ENCODE measurements at places on chromosomes 6 and 20.

DNA sequence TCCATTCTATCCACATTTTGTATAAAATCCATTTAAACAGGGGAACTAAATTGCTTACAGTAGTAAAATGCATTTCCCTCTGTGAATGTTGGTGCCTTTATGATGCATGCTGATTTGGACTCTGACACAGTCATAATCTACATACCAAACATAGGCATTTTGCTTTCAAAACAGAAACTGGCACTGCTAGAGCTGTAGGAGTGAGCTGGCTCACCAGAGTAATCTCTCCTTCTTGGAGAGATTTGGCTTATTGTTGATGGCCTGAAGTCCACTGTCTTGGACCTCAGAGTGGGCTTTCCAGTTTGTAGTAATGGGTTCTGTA lies 363.2 kb upstream of the FLRT3 start:
- no peak for DNase-seq

DNA sequence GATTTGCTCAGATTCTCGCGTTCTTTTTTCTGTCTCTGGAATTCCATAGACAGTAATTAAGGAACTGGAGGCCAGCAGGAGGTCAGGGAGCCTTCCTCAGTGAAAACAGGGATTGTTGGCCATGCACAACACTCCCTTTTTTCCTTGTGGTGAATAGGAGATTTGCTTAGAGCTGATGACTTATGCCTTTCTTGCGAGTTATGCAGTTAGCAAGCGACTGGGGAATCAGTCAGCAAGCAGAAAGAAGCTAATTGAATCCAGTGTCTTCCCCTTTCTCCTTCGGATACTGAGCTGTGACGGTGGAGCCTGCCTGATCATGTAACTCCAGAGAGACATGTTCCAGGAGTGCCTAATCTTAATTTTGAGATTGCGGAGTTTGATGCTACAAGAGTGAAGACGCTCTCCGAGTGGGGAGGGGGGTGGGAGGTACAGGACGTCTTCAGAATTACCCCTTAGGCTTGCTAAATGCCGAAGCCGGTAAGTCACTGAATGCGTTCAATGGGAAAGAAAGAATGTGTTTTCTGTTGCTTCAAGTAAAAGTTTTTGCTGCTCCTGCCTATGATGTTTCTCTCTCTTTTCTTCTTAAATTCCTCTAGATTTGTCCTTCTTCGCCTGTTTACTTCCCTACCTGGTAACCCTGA lies 165.9 kb downstream of the SASH1 start:
- no peak for DNase-seq

- DNase-seq: no peak
Measured at GRCh38 chr6:146194434-146194833, 165.6 kb downstream of the GRM1 start.

DNA sequence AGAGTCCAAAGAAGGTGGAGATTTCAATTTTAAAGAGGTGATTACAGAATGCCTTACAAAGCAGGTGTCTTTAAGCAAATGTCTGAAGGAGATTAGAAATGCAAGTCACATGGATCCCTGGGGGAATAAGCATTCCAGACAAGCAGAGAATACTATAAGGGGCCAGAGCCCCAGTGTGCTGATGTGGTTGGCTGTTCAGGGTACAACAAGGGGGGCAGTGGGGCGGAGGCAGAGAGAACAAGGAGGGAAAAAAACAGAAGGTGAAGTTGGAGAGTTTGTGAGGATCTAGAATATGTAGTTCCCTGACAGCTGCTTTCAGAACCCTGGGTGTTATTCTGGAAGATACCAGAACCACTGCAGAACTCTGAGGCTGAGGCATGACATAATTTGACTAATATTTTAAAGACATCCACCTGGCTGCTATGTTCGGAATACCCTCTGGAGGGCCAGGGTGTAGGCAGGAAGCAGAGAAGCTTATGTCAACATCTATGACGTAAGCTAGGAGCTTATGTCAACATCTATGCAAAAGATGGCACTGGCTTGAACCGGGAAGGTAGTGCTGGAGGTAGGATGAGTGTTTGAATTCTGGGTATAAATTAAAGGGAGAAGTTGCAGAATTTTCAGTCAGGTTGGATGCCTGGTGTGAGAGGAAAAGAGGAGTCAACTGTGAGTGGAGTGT lies 276.3 kb upstream of the AGPAT4 start:
- DNase-seq: no peak

DNA sequence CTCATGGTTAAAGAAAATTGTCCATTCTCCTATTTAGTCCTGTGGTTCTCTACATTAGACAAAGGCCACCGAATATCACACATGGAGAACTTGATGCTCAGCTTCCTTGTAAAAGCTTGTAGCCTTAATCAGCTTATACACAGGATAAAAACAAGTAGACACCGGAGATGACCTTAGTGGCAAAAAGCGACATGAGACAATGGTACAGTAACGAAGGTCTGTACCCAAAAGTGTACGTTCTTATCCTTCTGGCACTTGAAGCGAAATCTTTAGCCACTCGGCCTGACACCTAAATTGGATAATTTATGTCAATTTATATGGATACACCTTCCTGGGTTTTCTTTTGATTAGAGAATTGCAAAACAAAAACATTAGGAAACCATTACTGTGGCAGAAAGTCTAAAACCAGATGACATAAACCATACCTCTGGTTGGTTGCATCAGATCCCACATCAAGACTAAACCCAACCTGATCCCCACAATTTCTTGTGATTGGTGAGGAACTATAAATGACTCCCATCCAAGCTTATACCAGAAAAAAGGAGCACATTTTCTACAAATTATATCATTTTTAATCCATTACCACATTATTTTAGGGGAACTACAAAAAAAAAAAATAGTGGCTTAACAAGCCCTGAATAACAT lies 6.1 kb downstream of the RBM39 start:
- no peak for DNase-seq

GRCh38 chr6:11889572-11889971 lies 111.0 kb upstream of the ADTRP start:
- DNase-seq: no peak

GRCh38 chr6:1267057-1267732 lies 44.7 kb upstream of the FOXQ1 start:
- no peak for DNase-seq

- no peak for DNase-seq
Measured at GRCh38 chr6:135305684-135306083, 124.6 kb downstream of the MYB start.

DNA sequence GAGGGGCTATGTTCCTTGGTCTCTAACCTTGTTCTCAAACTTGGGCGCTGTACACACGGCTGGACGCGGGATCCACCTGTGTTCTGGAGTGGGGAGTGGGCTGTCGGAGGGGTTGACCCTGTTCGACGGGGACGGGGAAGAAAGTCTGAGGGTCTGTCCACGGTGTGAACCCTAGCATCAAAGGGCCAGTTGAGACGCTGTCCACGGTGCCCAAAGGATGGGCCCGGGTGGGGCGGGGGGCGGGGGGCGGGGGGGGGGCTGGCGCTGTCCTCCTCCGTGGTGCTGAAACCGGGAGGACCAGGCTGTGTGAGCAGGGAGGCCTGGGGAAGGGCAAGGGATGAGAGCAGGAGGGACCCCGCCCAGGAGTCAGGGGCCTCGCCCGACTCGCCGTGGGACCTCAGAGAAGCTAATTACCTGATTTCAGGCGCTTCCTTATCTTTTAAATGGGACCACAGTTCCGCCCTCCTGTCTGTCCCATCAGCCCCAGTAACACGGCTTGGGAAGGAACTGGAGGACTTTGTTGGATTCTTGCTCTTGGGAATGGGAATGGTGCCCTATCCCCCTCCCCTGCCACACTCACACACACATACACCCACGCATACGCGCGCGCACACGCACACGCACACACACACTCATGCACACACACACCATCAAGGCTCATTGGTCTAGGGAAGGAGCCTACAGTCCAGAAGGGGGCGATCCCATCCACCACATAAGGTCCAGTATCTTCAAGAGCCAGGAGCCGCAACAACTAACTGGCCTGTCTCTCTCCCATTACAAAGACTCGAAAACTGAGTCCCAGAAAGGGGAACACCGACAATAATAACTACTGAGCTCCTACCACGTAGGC lies 1.0 kb upstream of the VSTM2L start:
- no peak for DNase-seq

DNA sequence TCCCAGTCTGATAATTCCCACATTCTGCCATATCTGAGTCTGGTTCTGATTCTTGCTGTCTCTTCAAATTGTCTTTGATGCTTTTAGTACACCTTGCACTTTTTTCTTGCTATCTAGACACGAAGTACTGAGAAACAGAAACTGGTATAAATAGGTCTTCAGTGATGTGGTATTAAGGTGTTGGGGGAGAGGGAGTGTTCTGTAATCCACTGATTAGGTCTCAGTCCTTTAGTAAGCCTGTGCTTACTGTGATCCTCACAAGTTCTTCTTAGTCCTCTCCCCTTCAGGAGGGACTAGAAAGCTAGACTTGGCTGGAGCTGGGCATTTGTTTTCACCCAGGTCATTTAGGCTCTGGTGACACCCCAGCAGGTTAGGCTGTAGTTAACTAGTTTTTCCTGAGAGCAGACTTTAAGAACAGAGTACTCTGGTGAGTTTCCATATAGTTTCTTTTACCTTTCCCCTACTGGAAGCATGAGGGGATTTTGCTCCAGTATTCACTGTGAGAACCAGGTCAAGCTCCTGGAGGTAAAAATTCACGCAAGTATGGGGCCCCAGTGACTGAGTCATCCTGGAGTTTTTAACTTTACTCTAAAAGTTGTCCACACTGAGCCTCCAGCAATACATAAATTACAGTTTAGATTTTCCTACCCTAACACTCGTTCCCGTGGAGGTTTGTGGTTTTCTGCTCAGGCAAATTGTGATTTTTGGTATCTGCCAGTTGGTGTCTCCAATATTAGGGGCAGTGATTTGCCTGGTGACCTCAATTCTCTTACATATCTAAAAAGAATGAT lies 154.6 kb downstream of the CDKAL1 start:
- DNase-seq: no peak

DNA sequence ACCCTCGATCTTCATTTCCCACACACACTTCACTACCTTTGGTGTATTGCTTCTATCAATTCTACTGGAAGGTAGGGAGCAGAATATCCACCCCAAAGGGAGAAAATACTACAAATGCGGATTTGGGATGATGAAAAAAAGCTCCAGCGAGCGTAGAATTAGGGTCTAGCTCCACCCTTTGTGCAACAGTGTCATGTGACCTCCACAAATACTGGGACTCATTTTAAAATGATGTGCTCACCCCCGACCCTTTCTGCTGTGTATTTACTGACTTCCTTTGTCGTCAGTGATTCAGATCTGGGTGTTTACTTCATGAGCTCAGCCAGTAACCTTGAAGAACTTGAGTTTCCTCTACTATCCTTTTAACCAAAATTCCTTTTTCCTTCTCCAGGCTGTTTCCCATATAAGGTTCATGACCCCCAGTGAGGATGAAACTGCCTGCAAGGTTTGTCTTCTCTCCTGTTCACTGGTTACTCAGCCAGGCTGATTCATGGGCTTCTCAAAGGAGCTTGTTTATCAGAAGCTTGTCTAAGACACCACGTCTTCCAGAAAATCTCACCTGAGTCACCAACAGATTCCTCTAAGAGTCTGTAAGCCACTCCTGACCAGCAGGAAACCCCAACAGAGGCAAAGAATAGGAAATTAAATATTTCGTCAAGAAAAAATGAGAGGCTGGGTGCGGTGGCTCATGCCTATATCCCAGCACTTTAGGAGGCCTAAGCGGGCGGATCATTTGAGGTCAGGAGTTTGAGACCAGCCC lies 39.6 kb upstream of the PAX1 start:
- DNase-seq: no peak

- no peak for DNase-seq
Measured at GRCh38 chr20:18739751-18740166, 73.8 kb upstream of the SCP2D1 start.

DNA sequence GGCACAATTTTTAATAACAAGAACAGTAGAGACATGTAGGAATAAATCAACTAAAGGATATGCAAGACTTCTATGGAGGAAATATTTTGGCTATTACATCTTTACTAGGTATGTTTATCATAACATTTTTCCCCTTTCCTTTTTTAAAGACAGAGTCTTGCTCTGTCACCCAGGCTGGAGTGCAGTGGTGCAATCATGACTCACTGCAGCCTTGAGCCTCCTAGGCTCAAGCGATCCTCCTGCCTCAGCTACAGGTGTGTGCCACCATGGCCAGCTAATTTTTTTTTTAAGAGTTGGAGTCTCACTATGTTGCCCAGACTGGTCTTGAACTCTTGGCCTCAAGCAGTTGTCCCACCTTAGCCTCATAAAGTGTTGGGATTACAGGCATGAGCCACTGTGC lies 37.0 kb downstream of the AKAP7 start:
- no peak for DNase-seq

- no peak for DNase-seq
Measured at GRCh38 chr6:123417535-123417934, 219.2 kb downstream of the TRDN start.

DNA sequence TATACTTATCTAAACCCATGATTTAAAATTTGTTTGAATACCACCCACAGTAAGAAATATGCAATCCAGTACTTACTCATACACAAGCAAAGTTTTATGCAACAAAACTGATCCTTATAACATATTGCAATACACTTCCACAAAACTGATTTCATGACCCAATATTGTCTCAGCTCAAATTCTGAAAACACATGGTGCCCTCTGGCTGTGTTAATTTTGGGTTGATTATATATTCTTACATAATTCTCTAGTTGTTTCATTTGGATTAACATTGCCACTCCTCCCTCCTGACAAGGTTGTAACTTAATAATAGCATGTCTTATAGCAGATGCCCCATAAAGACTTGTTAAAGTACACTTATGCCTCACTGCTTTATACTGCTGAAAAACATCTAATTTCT lies 73.0 kb upstream of the TULP1 start:
- no peak for DNase-seq

DNA sequence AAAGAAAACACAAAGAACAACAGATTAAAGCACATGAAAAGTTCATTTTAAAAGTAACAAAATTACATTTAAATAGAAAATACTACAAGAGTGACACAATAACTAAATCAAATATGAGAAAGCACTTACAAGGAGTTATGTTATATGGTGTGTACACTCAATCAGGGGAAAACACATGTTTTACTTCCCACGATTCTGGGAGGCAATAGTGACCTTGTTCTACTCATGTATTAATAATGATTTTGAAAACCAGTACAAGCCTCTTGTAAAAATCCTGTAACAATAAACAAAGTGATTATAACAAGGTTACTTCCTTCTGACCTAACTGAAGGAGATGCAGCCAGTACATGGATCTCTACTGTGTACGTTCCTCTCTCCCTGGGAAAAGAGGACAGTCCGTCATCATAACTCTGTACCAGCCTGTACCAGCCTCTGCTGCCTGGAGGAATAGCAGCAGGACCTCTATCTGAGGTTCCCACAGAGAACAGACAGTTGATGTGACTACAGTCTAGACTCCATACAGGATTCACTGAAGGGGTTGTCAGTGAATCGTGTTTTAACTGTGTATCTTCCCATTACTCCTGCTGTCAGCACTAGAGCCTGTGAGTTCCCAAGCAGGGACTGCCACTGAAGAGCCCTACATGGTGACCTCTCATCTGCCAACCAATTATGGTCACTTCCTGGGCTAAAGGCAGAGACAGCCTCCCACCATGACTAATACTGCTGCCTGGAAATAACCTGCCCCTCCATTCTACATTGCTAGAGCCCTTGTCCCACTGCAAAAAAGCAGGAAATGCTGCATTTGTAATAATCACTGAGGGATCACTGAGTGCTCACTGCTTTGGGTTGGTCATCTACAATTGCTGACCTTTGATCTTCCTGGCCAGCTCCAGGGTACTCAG lies 149.7 kb downstream of the KIF16B start:
- DNase-seq: no peak
